Stimulated activated CD8-positive, alpha-beta memory T cell treated with anti-CD3 and anti-CD28 coated beads, Interleukin-4, amount 100 ng/mL, for 48 hours (primary cell): ENCODE measurements at places on chromosomes 2 and 18.
A peak's percentile ranks its signal among the peaks of the same experiment; 100 is the strongest.

- no peak for DNase-seq
These were observed 68.1 kb downstream of the CLHC1 start for GRCh38 chr2:55163941-55164390.

DNA sequence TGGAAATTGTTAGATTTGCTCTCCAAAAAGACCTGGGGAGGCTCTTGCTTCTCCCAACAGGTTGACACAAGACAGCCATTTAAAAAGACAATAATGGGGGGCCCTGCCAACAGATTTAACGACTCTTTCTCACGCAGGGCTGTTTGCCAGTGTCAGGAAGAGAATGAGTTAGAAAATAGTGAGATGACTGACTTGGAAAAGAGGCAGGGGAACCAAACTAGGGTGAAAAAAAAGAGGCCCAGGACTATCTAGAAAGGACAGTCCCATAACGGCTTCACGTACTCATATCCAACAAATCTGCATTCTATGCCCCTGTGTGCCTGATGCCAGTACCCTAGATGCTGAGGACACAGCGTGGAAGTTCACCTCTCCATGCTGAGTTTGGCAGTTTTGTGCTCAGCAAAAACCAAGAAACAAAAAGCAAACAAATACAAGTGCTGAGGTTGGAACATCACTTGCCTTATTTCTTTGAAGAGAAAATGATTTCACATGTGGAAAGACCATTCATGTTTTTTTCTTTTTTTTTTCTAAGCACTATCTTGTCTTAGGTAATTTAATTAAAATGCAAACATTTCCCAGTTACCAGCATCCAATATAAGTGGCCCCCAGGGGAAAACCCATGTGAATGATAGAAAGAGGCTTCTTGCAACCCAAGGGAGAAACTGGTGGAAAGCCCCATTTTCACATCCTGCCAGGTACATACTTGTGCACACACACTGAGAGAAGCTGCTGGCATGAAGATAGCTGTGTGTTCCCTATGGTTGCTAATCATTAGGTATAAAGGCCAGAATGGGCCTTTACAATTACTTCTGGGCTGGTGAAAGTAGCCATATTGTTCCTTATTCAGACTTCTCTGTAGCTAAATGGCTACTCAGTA is 10.6 kb upstream of the WIPF1 start:
- no peak for DNase-seq

DNA sequence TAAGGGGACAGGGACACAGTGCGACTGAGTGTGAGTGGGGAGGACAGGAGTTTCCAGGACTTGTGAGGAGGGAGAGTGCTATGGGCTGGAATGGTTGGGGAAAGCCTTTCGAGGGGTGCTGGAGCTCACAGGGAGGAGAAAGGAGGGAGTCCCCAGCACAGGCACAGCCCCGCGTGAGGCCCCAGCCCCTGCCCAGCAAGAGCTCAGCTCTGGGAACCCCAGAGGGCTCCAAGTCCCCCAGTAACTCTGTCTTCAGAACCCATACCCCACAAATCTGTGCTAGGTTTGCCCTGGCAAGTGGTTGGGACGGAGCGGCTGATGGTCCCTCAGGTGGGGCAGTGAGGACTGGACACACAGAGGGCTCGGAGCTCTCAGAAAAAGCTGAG is 75.4 kb downstream of the SFXN5 start:
- no peak for DNase-seq

- no peak for DNase-seq
These were observed 73.7 kb upstream of the TGFA start for GRCh38 chr2:70627211-70627898.

DNA sequence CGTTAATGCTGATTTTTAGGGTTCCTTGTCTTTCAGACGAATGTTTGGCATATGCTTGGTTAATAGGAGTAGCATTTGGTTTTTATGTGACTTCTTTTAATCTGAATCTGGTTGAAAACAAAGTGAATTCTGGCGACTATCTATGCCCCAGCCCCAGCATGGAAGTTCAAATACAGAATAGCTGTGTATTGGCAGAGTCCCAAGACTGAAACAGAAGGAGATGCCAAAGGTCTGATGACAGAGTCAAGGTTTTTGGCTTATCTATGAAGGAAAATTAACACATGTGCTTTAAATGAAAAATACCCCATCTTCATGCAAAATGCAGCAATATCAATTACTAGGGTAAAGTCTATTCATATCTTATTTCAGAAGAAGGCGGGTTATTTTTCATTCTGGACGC is 734.8 kb upstream of the NXPH2 start:
- DNase-seq = no peak

DNA sequence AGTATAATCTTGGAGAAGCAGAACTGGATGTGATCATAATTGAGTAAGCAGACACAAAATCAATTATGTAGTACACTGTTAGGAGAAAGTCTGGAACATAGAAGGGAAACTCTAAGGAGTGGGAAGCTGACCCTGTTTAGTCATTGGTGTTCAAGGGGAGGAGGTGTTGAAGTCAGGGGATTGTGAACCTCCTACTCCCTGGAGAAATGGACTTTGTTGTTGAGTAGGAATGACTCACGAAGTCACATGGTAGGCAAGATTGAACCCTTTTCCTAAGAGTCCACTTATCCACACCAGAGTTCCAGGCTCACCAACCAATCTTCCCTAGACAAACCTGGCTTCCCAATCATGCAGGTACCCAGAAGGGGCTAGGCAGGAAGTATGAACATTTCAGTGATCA is 81.0 kb upstream of the BCL11A start:
- no peak for DNase-seq

GRCh38 chr2:45432406-45432805 is 178.7 kb downstream of the SRBD1 start:
- DNase-seq = no peak

DNA sequence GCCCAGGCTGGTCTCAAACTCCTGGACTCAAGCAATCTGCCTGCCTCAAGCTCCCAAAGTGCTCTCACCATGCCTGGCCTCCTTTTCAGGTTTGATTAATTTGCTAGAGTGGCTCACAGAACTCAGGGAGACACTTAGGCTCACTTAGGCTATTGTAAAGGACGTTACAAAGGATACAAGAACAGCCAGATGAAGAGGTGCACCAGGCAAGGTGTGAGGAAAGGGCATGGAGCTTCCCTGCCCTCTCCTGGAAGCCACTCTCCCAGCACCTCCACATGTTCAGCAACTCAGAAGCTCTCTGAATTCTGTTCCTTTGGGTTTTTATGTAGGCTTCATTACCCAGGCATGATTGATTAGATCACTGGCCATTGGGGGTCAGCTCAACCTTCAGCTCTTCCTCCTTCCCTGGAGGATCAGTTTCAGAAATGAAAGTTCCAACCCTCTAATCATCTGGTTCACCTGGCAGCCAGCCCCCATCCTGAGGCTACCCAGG is 78.7 kb upstream of the RGPD5 start:
- no peak for DNase-seq

- DNase-seq = no peak
These were observed 31.1 kb downstream of the SNTG2 start for GRCh38 chr2:981759-982158.

DNA sequence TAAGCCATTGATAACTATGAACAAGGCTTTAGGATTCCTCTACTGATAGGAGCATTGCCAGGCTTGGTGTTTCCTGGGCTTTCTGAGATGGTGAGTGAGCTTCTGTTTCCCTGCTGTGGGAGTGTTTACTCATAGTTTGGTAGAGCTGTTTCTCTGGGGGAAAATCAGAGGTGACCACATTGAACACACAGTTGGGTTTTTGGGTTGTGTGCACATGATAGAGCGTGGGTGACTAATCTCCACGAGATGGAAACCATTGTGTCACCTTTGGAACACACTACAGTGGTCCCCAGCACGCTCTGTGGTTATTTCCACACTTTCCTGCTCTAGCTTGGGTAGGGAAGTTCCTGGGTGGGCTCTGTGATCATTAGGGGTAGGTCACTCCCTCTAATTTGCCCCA is 5.4 kb downstream of the IL1R1 start:
- DNase-seq = peak; percentile 66

- DNase-seq = no peak
These were observed 12.6 kb upstream of the PROM2 start for GRCh38 chr2:95261602-95262001.

DNA sequence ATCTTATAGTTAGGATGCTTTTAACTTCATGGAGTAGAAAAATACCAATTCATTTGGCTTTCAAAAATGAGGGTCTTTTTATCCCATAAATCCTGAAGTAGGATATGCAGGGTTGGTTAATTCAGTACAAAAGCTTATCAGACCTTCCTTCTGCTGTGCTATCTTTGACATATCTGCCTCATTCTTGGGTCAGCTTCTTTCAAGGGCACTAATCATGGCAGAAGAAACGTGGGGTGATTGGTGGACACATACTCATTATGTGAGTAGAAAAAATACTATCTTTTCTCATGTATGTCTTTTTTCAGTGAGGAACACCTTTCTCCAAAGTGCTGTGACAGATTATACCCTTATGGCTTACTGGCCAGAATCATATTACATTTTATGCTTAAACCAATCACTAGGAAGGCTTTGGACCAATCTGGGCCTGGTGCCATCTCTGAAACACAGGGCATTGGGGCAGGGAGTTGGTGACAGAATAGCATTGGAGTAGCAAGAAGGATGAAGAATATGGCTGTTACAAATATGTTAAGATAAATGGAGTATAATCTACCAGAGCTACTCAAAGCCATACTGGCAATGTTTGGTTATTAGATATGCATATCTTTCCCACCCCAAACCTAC is 10.1 kb downstream of the UGP2 start:
- DNase-seq = no peak

DNA sequence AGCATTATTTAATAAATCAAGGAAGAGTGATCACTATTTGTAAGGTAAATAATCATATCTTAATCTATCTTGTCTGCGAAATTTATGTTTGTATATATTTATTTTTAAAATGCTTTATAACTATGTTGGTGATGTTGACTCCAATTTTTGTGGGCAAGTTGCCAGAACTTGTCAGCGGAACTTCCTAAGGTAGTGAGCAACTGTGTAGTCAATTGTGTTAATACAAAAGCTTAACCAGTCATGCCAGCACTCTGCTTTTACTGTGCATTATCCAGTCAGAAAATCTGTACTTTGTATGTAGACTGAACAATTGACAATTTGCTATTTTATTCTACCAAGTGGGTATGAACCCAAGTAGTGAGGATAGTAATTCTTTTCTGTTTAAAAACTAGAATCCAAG is 61.9 kb upstream of the RND3 start:
- DNase-seq = no peak

- no peak for DNase-seq
These were observed 31.6 kb downstream of the CYBRD1 start for GRCh38 chr2:171553858-171554257.

- DNase-seq = no peak
These were observed 76.0 kb upstream of the DSG1 start for GRCh38 chr18:31241900-31242409.
